ENCODE measurements at places on chromosomes 3 and 15.

- peak; percentile 2 for DNase-seq
Measured at GRCh38 chr3:147361454-147362420, 44.6 kb downstream of the ZIC4 start.

DNA sequence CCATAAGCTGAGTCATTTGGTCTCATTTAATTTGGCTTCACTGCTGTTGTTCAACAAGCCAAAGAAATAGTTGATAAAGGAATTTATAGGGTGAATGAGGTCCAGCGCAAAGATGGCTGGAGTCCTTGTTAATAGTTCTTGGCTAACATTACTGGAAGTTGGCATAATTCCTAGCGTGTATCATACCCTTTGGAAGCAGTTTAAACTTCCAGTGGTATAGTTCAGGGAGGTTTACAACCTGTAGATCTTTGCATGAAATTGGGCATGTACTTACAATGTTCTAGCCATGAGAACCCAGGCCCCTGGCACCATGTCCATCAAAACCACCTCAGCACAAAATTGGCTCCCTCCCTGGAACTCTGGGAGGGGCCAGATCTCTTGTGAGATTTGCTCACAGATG is 380.8 kb downstream of the LRTM1 start:
- no peak for DNase-seq

DNA sequence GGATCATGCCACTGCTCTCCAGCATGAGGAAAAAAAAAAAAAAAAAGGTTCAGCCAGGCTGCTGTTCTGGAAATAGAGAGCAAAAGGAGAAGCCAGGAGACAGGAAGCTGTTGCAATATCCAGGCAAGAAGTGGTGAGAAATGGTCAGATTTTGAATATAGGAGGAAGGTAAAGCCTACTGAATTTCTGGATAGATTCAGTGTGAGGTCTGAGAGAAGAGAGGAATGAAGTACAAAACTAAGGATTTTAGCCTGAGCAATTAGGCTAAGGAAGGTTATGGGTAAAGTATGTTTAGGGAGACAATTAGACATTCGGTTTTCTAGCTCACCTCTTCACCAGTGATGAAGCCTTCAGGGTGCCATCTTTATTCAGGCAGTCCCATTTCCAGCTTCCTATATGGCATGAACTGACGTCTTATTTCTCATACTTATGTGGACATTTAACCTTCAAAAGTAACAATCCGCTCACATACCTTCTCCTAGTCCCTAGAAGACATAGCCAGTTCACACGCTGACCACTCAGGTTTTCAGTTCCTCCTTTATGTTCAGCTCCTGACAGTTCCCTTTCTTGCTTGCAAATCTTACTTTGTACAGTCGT is 57.2 kb downstream of the KIF9 start:
- no peak for DNase-seq

DNA sequence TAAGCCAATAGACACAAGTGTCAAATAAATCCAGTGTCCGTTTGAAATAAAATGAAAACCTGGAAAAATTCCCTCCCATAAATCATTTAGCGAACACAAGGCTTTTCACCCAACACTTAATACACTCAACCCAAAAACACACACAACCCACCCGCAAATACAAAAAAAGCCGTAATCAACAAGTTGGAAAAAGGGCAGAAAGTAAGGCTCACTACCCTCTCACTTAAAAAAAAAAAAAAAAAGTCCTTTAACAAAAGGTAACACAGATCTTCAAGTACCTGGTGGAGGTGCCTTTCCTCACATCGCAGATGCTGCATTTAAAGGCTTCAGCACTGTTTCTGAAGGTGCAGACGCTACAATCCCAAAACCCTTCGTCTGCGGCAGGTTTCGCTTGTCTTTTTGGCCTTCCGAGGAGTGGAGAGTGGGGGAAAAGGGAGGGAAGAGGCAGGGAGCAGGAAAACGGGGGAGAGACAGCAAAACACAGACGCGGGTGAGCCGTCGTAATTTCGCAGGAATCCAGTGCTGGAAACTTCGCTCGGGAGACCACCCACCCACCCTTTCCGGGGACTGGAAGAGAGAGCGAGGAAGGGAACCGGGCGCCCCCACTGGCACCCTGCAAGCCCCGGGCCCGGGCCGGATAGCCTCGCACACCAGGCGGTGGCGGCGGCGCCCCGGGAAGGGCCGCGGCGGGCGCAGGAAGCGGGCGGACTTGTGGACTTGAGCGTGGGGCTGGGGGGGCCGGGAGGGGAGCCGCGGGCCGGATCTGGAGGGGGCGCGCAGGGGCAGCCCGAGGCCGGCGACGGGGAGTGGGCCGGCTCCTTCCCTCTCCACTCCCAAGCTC is 401.8 kb downstream of the SHQ1 start:
- peak; percentile 14 for DNase-seq

DNA sequence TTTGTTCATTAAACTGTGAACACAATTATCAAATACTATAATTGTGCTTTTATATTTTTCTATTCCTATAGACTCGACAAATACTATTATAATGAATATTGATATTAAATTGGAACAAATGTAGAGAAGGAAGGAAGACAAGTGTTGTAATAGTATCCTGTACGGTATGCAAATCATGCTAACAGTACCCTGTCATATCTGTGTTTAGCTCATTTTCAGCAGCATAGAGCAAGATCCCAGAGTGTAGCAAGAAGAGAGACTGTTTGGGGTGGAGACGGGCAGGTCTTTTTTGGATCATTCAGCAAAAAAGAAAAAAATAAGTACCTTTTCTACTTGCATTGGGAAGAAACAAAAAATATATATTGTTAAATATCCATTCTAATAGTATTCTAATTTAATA is 224.1 kb downstream of the TPRG1 start:
- DNase-seq = no peak

- no peak for DNase-seq
Measured at GRCh38 chr15:63045465-63045840, 2.9 kb downstream of the TPM1 start.

GRCh38 chr15:75129788-75130187 is 71.9 kb upstream of the C15orf39 start:
- no peak for DNase-seq

- no peak for DNase-seq
Measured at GRCh38 chr3:160804762-160805161, 48.7 kb downstream of the PPM1L start.

DNA sequence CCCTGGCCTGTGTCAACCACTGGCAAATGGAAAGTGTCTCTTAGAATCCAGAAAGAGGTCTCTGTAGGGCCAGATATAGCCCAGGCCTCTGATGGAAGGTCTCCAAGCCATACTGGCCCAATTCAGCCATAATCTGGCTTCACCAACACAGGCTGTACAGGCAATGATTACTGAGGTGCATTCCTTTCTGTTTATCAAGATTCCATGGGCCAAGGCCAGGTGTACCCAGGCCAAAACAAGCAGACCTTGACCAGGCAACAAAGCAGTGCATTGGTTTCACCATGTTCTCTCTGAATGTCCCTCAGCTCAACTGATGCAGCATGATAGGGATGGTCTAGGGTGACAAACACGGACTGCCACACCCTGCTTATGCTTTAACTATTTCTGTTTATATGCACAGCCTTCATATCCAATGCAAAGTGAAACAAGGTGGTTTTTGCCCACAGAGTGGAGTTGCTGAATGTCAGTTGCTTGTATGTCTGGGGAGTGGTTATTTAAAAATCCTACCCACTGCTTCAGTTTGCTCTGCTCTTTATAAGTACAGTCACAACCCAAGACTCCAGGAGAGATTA is 25.2 kb downstream of the CCNL1 start:
- DNase-seq = no peak

DNA sequence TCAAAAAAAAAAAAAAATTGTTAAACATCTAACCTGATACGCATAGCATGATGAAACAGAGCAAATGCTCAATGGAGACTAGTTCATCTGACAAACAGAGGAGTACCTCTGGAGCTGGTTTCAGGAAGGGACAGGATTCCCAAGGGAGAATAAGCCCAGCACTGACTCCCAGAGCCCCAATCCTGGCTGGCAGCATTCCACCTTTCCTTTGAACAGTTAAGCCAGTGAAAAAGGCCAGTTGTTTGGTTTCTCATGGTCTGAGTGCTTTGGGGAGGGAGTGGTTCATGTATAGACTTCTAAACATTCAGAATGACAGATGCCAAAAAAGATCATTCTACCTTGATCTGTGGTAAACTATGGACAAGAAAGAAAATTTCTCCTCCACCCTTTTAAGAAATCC is 277.9 kb upstream of the RARB start:
- no peak for DNase-seq

DNA sequence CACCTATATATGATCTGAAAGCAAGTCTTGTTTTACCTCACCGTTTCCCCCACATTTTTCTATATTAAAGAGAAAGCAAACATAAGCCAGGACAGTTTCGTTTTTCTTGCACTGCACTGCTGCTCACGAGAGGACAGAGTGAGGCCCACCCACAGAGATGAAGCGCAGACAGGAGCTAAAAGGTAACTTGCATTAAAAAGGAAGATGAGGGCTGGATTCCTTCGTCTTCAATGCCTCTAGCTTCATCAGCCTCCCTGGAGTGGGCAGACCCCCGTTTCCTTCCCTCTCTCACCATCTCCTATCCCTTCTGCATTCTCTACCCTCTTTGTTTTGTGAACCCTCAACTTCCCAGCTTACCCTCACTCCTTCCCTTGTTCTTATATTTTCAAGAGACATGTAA is 18.9 kb downstream of the SUMF1 start:
- no peak for DNase-seq

DNA sequence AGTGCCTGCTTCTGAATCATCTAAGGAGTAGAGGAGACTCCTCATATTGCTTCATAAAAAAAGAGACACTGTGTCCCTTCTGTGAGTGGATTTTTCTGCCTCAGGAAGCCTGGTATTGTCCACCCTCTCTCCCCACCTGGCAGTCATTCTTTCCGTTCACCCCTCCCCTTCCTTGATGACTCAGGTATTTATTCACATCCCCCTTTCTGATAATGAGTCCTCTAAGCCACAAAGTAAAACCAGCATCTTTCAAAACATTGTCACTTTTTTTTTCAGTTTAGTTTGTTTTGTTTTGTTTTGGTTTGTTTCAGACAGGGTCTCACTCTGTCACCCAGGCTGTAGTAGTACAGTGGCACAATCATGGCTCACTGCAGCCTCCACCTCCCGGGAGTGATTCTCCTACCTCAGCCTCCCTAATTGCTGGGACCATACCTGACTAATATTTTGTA is 65.2 kb upstream of the UBE2E1 start:
- DNase-seq = no peak

DNA sequence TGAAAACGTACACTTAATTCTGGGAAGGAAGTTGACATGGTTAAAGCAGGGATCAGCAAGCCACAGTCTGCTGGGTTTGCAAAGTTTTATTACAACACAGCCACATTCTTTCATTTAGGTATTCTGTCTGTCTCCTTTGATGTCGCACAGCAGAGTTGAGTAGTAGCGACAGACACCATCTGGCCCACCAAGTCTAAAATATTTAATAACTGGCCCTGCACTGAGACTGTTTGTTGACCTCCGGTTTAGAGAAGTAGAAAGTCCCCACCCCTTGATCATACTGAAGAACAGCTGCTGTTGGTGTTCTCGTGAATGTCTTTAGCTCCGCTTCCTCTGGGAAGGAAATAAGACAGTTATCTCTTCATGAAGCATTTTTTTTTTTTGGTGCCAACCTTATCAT is 66.2 kb downstream of the MCTP2 start:
- no peak for DNase-seq

- no peak for DNase-seq
Measured at GRCh38 chr3:100048248-100048647, 66.1 kb downstream of the FILIP1L start.

DNA sequence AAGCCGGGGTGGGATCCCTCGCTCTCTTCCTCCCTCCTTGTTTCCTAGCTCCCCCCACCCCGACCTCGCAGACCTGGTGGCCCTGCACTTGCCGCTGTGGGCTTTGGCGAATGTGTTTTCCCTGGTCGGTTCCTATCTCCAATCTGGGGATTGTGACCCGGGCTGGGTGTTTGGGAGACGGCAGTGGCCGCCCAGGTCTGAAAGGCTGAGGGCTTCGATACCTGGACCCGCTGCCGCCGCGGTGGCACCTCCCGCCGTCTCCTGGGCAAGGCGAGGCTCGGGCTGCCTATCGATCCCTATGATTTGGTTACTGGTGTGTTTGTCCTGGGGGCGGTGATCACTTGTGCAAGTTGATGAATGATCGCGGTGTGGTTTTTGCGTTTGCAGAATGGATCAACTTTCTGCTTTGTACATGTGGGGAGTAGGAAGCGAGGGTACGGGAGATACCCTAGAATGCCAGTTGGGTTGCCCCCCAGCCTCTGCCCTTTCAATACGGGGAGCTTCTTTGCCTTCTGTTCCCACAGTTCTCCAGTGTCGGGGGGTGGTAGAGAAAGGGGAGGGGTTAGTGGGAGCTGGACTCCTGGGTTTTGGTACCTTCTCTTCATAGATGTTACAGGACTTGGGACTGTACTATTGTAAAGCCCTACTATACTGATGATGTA is 3.0 kb downstream of the BBX start:
- peak; percentile 16 for DNase-seq

GRCh38 chr15:70605606-70606410 is 157.6 kb downstream of the UACA start:
- DNase-seq = no peak

- DNase-seq = no peak
Measured at GRCh38 chr15:22227411-22228100, 147.2 kb downstream of the OR4M2 start.

DNA sequence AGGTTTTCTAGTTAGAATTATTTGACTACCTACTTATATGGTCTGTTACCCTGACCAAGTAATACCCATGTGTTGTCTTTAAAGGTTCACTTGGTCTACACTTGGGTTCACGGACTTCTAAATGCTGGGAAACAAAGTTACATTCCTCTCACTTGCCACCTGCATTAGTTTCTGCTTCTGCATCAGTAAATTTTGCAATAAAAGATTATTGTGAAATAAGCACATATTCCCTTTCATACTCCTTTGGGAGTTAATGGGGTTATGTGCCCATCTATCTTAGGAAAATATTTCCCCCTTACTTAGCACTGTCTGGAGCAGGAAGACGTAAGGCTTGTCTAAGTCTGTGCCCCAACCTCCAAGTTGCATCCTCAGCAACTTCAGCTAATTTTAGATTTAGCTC is 160.7 kb downstream of the FRMD5 start:
- no peak for DNase-seq

- DNase-seq = no peak
Measured at GRCh38 chr15:41882689-41883483, 11.0 kb downstream of the SPTBN5 start.

DNA sequence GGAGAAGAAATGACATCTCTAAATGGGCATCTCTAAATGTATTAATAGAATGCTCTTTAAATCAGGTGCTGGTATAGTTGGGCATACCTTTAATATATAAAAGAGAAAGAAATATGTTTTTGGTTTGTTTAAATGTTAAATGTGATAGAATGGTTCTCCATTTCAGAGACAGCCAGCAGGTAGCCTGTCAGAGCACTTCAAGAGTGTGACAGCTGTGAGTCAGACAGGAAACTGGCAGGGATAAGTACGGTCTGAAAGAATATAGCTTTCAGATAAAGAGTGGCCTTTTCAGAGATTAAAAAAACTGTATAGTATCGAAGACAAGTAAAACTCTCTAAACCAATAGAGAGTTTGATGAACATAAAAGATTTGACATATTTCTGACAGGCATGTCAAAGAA is 654.1 kb downstream of the IGSF11 start:
- DNase-seq = no peak

- no peak for DNase-seq
Measured at GRCh38 chr3:136332776-136333175, 82.6 kb downstream of the PCCB start.

- no peak for DNase-seq
Measured at GRCh38 chr15:70826634-70827033, 27.3 kb downstream of the LARP6 start.
